Activated T-cell treated with anti-CD3 and anti-CD28 coated beads for 1 hour (primary cell): ENCODE measurements at places on chromosomes 7 and 10.

DNA sequence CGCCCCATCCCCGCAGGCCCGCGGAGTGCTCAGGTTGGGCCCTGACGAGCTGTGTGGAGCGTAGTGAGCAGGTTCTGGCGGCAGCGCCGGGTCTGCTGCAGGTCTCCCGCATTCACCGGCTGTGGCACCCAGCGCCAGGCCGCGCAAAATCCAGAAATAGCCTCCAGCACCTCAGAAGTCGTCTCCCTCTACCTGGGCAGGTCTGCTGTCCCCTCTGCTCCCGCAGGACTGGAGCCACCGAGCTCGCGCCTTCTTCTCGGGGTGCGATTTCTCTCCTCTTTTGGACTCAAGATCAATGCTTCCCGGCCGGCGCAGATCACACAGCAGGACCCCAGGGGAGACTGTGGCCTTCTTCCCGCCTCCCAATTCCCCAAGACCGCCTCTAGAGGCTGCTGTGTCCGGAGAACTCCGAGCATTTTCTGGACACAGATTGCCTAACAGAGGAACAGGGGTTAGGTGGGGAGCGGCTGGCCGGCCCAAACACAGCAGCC is 8.4 kb downstream of the TLX1 start:
- no peak for DNase-seq

GRCh38 chr10:99374972-99375371 is 45.8 kb downstream of the CNNM1 start:
- DNase-seq, result no peak

DNA sequence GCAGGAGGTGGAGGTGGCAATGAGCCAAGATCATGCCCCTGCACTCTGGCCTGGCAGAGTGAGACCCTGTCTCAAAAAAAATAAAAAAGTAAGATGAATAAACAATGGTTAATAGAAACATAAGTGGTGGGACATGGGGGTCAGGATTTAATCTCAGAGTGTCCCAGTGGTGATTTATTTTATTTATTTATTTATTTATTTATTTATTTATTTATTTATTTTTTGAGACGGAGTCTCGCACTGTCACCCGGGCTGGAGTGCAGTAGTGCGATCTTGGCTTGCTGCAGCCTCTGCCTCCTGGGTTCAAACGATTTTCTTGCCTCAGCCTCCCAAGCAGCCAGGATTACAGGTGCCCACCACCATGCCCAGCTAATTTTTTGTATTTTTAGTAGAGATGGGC is 482.6 kb upstream of the GALNT17 start:
- no peak for DNase-seq

- DNase-seq, result no peak
Observed at GRCh38 chr10:14397066-14397465, 66.3 kb upstream of the FRMD4A start.

- DNase-seq, result no peak
Observed at GRCh38 chr10:46236546-46236887, 50.3 kb upstream of the ANTXRL start.

DNA sequence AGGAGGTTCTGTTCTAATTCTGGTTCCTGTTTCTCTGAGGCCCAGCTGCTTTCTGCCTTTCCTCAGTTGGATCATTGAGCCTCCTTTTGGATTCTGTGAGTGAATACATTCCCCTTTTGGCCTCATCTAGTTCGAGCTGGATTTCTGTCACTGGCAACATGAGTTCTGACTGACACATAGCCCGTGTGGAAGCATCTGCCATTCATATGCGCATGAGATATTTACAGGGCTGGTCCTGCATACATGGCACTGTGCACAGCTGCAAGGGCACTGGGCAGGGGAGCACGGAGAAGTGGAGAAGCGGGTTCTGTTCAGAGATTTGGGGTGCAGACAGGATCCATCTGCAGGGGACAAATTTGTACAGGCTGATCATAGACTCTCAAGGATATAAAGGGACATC is 352.8 kb downstream of the RPS24 start:
- no peak for DNase-seq

- DNase-seq, result no peak
Observed at GRCh38 chr7:69992938-69993337, 394.7 kb downstream of the AUTS2 start.

GRCh38 chr10:48206482-48207250 is 67.8 kb downstream of the FRMPD2 start:
- no peak for DNase-seq

GRCh38 chr10:35916791-35917190 is 274.7 kb upstream of the FZD8 start:
- DNase-seq, result no peak

DNA sequence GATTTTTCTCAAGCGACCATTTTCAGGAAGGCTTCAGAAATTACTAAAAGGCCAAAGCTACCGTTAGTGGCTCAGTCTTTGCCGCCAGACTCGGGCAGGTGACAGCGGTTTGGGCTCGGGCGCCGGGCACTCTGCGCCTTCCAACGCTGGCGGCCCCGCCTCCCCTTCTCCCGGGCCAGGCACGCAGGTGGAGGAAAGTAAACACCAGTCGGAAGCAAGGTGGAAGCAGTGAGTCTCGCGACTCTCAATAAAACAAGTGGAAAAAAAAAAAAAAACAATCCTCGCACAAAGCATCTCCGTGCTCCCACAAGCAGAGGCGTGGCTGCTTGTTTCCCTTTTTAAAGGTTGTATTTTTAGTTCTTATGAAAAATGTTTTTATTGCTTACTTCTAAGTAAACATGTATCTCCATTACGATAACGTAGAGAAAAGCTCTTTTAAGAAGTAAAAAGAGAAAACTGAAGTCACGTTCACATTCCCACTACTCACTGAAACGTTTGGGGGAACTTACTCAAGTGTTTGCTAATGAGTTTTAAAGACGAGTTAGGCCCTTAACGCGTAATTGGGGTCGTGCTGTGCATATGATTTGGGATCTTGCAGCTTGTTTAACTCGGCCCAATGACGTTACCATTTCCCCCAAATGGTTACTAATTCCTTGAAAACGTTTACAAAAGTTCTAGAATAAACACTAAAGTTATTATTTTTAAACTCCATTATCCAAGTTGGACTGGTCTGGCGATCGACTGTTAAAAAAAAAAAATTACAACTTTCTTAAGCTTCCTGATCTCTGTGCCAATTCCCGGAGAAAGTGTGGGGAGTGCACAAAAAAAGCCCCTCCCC is 864 bp downstream of the CDCA7L start:
- peak; percentile 20 for DNase-seq

GRCh38 chr7:52021343-52021742 is 704.7 kb upstream of the COBL start:
- no peak for DNase-seq

GRCh38 chr10:97538411-97538810 is 34.2 kb upstream of the ANKRD2 start:
- DNase-seq, result no peak

DNA sequence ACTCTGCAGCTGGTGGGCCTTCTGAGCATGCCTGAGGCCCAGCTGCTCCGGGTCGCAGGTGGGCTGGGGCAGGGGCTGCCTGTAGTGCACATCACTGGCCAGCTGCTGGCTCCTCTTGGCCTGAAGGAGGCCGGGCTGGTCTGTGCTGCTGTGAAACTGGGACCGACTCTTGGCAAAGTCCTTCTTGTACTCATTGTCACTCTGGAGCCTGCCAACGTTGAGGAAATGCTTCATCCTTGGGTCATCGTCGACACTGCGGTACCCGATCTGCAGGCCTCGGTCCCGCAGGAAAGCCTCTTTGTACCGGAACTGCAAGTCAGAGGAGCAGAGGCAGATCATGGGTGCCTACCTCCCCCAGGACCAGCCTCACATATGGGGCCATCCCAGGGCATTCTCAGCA is 37.7 kb downstream of the HABP2 start:
- DNase-seq, result no peak

GRCh38 chr10:73910401-73910763 is 550 bp upstream of the PLAU start:
- DNase-seq, result no peak

DNA sequence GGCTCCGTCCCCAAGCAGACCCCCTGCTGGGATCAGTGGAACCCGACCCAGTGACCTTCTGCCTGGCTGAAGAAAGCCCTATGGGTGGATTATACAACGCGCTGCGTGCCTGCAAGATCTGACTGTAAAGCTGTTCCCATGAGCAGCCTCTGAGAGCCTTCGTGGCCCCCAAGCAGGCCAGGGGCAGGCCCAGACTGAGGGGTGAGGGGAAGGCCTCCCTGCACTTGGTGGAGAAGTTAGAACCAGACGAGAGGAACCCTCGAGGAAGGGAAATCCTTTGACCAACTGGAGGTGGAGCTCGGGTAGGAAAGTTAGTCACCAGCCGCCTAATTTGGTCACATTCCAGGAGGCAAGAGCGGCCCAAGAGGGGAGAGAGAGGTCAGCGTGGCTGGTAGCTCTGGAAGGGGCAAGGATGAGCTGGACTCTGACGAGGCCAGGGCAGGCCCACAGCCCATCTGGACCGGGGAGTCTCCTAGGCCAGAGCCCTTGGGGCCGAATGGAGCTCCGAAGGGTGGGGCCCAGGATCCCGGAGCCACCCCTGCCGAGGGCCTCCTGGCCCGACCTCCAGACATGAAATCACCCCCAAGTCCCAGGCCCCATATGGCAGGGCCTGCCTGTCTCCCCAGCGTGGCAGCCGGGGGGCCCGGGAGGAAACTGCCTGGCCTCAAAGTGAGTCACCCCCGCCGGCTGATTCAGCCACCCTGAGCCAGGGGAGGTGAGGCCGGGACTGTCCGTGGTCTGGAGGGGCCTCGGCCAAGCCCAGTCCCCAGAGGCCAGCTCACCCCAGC is 23.3 kb upstream of the PDGFA start:
- DNase-seq, result no peak

DNA sequence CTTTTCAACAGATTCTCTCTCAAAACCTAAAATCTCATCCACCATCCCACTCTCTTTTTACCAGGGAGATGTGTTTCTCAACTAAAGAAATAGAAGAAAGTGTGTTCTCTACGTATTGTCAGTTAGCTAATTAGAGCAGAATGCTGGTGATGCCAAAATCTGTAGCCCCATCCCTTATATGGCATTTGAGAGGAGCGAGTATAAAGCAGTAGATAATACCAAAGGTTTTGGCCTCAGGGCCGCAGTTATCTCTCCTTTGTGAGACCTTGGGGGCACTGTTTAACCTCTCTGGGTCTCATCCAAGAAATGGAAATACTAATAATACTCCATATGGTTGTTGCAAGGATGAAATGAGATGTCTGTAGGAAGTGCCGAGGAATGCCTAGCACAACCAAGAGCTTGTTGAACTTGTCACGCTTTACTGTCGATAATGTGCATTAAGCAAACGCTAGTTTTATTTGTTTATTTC is 456 bp upstream of the DLD start:
- DNase-seq, result no peak

DNA sequence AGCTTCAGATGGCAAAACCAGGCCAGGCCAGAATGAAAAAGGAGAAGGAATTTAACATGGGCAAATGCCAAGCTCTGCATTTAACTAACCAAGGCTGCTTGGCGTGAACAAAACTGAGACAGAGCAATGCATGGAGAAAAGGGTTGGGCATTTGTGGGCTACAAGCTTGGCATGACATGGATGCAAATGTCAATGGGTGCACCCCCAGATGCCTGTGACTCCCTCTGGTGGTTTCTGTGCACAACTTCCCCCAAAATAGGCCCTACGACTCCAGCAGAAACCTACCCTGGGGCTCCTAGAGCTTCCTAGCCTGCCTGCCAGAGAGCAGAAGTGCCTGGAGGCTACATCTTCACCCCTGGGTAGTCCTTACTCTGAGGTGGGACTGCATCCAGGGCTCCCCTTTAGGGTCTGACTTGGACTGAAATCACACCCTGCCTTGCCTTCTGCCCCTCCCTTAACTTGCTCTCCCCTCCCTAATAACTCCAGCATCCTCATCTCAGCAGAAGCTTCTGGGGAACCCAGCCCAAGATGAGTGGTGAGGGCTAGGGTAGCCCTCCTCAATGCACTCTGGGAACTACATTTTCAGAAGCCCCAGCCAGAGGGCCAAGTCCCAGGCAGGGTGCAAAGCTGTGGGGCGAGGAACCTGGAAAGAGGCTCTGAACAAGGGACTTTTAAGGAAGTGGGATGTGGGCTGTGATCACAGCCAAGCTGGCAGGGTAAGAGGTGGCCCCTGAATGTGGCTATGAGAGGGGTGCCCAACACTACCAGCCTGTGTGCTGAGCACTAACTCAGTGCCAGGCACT is 11.3 kb downstream of the GPRIN2 start:
- no peak for DNase-seq

DNA sequence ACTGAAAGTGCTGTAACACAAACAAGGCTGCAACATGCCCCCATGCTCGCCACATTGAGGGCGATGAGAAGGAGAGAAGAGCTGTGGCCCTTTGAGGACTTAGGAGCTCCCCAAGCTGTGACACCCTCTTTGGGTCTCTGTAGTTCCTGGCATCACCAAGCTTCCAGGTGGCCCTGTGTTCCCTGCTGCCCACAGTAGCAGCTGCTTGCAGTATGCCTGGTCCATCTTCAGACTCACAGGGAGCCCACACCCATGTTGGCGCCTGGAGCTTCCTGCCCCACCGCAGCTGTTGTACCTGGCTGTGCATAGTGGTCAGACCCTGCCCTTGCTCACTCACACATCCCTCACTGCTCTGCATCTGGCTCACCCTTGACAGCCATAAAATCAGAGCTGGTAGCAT is 401.2 kb upstream of the NRG3 start:
- no peak for DNase-seq

GRCh38 chr10:77315496-77316129 is 322.0 kb downstream of the KCNMA1 start:
- no peak for DNase-seq

DNA sequence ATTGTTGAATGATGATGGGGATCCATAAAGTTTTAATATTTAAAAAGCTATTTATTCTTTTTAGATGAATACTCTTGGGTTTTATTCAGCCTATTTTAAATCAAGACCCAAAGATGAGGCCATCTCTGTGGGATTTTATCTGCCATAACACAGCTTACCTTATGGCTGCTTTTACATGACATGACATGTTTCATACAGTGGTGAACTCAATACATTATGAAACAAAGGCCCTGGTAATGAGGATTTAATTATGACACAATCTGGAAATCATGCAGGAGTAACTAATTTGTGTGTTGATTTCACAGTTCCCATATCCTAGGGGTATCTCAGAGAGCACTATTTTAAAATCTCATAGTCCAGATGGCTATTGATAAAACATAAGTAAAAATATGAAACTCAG is 661.8 kb upstream of the FZD8 start:
- no peak for DNase-seq

DNA sequence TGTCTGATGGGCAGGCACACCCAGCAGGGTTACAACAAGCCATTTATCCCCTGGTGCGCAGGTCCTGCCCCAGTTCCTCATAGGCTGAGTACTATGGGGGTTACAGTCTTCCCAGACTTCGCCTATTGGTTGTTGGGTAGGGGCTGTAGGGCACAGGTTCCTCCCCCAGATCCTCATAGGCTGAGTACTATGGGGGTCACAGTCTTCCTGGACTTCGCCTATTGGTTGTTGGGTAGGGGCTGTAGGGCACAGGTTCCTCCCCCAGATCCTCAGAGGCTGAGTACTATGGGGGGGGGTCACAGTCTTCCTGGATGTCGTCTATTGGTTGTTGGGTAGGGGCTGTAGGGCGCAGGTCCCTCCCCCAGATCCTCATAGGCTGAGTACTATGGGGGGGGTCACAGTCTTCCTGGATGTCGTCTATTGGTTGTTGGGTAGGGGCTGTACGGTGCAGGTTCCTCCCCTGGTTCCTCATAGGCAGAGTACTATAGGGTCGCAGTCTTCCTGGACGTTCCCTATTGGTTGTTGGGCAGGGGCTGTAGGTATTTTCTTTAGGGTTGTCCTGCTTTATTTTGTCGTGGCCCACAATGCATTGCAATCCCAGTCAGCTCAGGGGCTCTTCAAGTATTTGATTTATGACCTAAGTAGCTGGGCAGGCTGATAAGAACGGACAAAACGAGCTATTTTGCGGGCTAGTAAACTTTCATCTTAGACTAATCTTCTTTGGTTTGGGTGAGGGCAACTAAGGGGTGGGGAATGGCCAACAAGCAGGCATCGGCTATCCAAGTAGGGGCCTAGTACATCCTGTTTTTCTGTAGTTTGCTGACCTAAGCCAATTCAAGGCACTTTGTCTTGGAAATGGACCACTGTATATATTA is 3.4 kb downstream of the LRRC27 start:
- DNase-seq, result no peak
